NCI-H460 (cell line): ENCODE measurements at places on chromosomes 16 and 17. TPM values are rescaled to one million over a fixed set of nuclear protein-coding genes. Genes with fewer than 3 reads are reported as not detected.
A peak's percentile ranks its signal among the peaks of the same experiment; 100 is the strongest.

C17orf78 gene
- total RNA-seq = not detected in 2 replicates

DNA sequence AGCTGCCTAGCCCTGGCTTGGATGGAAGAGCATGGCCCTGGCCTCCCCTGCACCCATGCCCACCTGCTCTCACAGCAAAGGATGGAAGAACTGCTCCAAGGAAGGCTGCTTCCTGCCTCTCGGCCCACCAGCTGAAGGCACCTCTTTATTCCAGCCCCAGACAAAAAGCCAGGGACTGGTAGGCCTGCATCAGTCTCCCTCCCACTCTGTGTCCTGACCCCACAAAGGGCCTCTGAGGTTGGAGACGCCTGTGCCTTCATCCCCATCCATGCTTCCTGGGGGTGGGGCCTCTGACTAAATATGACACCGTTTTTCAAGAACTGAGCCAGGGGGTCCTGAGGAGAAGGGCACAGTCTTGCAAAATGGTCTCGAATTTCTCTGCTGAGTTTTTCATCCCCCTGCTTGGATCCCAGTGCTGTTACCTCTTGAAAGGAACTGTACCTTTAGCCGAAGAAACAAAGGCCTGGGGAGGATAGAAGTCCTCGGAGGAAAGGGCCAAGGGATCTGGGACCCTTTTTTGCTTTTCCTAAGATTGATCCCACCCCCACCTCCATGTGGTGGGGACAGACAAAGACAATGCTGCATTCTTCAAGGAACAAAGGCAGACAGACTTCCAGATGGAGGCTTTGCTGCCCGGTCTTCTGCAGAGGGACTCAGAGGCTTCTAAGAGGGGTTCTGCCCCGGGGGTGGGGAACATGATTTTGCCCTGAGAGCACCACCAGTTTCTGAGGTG, 5.2 kb downstream of the C17orf50 start:
- no peak for DNase-seq

DHX58 gene
- total RNA-seq = 3.7 and 3.8 TPM in 2 replicates

- DNase-seq = no peak
These were observed 43.8 kb downstream of the NDEL1 start for GRCh38 chr17:8479431-8479947.

TBC1D16 gene
- total RNA-seq = 12.3 and 12.4 TPM in 2 replicates

PRM3 gene
- total RNA-seq = not detected in 2 replicates

GRCh38 chr17:1029196-1029921, 32.4 kb downstream of the TIMM22 start:
- no peak for DNase-seq

DNA sequence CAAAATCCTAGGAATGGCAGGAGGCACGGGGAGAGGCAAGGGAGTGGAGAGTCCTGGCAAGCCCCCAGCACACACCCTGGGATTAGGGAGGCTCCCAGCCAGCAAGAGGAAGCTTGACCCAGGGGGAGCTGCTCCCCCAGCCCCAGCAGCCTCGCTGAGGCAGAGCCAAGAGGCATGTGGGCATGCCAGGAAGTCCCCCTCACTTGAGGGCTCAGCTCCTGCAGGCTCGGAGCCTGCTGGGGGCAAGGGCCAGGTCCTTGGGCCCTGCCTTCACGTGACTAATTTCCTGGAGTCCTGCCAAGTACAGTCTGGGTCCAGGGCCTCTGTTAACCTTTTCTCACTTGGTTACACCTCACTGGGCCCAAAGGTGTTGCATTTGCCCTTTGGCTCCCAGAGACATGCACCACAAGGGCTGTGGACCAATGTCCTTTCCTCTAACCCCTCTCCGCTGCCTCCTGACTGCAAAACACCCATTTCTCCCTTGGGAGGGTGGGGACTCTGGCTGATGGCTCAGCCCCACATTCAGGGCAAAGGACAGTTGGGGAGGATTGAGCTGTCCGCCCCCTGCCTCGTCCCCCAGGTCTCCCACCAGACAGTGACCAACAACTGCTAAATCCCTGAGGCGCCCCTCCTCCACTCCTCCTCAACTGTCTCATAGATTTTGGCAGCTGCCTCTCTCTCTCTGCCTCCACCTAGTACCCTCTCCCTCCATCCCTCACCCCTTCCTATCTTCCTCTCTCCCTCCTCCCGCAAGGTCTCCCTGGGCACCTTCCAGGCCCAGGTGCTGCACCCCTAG, 4.4 kb upstream of the SLC47A2 start:
- no peak for DNase-seq

CEP295NL gene
- 0.20 and 0.35 TPM in 2 replicates for total RNA-seq

- DNase-seq = no peak
These were observed at the start of gene FOXF1 for GRCh38 chr16:86510465-86511261. Gene FOXF1, plus strand, starts transcription at chr16:86510527. Its CDS starts 43 bp downstream, at chr16:86510570.

- DNase-seq = peak; percentile 94
These were observed 26.8 kb upstream of the PRKCA start for GRCh38 chr17:66275651-66276050.

- DNase-seq = no peak
These were observed 4.3 kb downstream of the P2RX5 start for GRCh38 chr17:3691617-3692067.

ST6GALNAC1 gene
- not detected in 2 replicates for total RNA-seq

DNA sequence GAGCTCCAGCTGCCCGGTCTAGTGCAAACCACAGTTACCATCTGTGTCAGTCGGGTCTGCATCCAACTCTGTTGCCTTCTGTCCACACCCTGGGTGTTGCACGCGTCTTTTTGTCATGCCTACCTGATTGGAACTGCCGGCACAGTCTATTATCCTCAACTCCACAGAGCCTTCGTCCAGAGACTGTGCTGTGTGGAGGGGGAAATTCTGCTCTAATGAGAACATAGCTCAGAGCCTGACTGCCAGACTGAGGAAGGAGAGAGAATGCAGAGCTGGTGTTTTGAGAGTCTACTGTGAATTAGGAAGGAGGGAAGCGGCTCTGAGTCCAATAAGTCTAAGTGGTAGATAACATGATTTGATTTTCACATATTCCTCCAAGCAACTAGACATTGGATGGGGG, 68.3 kb upstream of the GPR139 start:
- DNase-seq = no peak

OR3A3 gene
- not detected in 2 replicates for total RNA-seq

DNA sequence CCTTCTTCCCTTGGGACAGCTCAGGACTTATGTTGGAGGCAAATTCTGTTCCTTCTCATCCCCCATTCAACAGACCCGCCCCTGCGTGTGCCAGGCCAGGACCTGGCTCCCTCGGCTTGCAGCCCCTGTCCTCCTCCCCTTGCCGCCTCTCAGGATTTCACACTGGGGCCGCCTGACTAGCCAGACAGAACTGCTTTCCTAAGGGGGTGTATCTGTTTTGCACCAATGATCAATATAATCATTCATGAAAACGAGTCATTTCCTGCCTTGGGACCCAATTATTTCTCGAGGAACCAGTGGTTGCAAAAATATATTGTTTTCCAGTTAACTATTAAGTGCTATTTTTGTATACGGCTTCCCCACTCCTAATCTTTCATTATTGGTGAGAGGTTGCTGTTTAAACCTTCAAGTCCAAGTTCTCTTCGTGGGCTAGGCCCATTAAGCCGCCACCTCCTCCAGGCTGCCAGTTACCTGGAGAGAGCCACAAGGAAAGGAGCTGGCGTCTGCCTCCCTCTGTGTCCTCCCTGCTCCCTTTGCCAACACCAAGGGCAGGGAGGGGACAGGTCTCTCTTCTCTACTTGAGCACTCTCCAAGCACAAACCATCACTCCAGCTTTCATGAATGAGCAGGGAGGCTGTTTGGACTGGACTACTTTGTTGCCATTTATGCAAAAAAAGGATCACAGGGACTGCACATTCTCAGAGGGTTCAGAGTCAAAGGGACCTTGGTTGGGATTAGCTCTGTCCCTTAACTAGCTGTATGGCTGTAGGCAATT, 8.9 kb downstream of the DCAKD start:
- DNase-seq = no peak

GRCh38 chr17:50059256-50059655, 3.3 kb downstream of the ITGA3 start:
- no peak for DNase-seq

- DNase-seq = no peak
These were observed 6.4 kb downstream of the ATP1B2 start for GRCh38 chr17:7656958-7657609.

PLK1 gene
- 59.1 and 66.3 TPM in 2 replicates for total RNA-seq

SSTR5 gene
- 0.40 TPM in 1 of 2 replicates, not detected in the other for total RNA-seq

DNA sequence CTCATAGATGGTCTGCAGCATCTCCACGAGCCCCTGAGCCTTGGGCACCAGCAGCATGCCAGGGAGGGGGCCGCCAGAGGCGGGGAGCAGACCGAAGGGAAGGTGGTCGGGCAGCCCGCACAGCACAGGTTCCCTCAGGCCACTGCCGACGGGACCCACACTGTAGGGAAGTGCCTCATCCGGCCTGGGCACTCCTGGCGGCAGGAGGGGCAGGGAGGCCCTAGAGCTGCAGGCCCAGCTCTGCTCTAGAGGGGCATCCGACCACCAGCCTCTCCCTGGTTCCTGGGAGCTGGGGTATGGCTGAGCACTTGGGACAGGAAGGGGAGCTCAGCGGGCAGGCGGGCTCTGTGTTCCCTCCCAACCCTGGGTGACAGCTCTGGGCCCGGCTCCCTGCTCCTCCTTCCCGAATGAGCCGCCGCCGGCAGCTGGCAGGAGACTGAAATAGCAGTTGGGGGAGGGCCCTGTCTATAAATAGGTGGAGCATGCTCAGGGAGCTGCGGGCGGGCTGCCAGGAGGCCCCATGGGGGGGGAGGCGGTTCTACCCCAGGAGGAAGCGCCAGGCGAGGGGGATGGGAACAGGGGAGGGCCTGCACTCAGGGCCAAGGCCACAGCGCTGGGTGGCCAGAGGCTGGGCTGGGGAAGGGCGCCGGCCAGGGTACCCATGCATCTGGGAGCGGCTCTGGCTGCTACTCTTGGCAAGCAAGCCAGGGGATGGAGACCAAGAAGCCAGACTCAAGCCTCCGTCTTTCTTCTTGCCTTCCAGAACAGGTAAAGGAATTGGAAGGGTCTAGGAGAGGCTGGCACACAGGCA, 12.4 kb downstream of the HDAC5 start:
- DNase-seq = peak; percentile 26

DNA sequence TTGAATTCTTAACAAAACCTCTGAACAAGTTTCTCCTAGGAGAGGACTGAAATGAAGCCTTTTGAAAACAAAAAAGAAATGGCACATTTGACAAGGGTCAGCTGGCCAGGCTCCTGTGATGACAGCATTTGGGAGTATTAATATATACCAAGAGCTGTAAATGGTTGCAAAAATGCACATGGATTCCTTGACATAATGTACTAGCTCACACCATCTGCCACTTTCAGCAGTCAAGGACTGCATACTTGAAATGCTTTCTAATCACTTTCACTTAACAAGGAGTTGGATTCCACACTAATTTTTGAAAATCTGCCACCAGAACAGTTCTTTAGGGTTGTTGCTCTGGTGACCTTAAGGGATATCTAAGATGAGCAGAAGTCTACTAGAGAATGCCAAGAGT, 236.7 kb upstream of the TOX3 start:
- DNase-seq = no peak

DNA sequence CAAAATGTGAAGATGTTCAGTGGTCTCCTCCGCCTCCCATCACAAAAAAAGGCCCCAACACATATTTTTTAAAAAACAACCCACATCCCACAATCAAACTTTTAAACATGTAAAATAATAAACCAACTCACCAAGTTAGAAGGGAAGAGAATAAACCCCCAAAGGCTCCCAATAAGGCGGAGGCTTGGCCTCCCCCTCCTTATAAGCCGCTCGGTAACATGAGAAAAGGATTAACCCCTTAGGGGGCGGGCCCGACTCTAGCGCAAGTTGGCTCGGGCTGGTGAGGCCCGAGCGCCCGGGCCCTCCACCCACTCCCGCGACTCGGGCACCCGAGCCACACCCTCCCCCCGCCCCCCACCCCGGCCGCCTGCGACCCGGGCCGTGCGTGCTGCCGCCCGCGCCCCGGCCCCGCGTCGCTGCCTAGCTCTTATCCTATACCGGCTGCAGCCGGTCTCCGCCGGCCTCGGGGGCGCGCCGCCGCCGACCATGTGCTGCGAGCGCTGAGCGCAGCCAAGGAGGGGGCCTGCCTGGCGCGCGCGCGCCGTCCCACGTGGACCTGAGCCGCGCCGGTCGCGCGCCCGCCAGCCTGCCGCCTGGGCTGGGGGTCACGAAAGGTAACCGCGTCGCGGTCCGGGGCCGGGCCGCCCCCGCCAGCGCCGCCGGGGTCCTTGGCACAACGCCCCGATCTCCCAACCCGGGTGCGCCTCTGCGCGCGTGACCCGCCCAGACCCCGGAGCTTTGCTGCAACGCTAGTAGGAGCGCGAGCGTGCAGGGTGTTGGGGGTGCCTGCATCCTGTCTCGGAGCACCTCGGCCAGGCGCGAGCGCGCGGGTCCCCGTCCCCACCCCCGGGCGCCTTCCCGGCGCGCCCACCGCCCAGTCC, at the start of the genes ARSG and SLC16A6:
ARSG (plus strand) TSS at position 541 of the 881 bp plus-strand sequence. CDS start 15,999 bp downstream, outside the sequence.
SLC16A6 (minus strand) TSS at position 173 of the 881 bp plus-strand sequence. CDS start 12,807 bp downstream, outside the sequence.
- DNase-seq = peak; percentile 75

RSKR gene
- 13.1 and 19.9 TPM in 2 replicates for total RNA-seq

DNA sequence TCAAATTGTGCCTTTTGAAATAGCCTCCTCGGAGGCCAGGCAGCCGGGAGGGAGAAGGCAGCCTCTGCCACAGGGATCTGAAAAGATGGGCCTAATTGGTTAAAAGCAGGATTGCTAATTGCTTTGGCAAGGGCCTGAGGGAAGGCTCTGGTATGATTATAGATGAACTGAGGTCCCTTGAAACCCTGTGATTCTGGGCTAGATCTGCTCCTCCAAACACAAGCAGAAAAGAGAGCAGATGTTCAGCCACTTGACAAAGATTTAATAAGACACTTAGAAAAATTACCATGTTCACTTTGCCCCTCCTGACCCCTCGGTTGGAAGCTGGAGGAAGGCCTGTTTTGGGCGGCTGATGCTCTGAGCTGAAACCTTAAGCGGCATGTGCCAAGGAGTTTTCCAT, 209.5 kb upstream of the MPHOSPH6 start:
- DNase-seq = no peak

- no peak for DNase-seq
These were observed 43.0 kb downstream of the MYO18A start for GRCh38 chr17:29136998-29137730.
